ENCODE measurements at places on chromosomes 7 and 10.

GRCh38 chr10:5467634-5468255, 31.6 kb downstream of the CALML5 start:
- DNase-seq, result no peak

GRCh38 chr10:92091965-92092364, 168.4 kb downstream of the BTAF1 start:
- DNase-seq, result no peak

DNA sequence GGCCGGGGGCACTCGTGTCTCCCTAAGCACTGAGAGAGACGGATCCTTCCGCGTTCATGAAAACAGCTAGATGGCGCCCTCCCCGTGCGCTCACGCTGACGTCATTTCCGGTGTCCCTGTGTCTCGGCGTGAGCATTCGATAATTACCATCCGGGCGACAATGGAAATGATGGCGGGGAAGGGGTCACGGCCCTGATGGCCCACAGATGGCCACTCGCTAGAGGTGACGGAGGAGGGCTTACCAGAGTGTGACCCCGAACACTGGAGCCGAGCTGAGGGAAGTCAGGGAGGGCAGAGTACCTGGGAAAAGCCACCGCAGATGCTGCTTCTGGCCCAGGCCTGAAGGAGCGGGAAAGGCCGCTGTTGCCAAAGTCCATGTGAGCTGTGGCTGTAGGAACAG, 222.9 kb downstream of the TCERG1L start:
- no peak for DNase-seq

GRCh38 chr10:63013755-63014154, 119.4 kb upstream of the NRBF2 start:
- no peak for DNase-seq

- no peak for DNase-seq
These were observed 195.2 kb upstream of the KCND2 start for GRCh38 chr7:120077777-120078176.

DNA sequence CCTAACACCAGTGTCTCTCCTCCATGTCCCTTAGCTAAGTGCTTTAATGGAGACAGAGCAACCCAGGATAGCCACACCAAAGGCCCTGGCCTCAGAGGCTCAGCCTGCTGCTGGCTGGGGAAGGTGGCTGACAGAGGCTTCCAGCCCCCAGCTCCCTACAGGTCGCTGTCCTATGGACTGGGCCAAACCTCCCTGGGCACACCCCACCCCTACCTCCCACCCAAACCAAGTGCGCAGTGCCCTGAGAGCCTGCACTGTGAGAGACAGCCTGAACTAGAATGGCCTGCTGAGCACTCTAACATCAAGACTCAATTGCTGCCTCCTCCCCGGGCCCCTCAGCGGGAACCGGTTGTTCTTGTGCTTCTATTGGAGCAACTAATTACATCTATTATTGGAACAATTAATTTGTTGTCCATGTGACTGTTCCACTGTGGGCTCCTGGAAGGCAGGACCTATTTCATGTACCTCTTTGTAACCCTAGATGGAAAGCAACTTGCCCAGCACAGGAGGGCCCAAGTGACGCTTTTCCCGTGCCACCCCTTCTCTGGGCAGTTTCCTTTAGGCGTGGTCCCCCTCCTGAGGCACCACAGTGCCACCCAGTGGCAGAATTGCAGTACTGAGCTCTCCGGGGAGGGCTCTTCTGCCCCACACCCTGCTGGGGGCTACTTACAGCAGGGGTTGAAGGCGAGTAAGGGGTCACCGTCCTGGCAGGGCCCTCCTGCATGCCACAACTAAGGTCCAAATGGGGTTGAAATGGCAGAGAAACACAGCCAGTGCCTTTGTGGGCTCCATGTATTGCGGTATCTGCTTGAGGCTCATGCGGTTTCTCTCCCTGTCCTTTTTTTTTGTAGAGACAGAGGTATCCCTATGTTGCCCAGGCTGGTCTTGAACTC, 63.7 kb upstream of the WAPL start:
- DNase-seq, result peak; percentile 46

- DNase-seq, result no peak
These were observed 9.8 kb downstream of the DNAJB12 start for GRCh38 chr10:72344932-72345331.

DNA sequence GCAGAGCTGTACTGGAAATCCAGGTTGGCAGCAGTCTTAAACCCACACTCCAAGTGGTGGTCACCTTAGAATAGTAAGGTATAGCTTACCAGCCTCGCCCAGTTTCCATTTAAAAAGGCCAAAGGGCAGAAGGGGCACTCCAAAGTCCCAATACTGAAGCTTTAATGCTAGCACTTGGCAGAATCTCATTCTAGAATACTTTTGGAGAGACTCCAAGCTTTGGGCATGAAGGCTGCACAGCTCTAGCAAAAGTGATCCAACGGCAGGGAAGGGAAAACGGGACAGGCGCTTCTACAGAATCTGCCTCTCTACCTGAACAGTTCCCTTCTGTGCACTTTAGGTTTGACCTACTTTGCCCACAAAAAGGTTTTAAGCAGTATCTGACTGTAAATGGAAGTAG, 19.7 kb downstream of the SMURF1 start:
- no peak for DNase-seq

DNA sequence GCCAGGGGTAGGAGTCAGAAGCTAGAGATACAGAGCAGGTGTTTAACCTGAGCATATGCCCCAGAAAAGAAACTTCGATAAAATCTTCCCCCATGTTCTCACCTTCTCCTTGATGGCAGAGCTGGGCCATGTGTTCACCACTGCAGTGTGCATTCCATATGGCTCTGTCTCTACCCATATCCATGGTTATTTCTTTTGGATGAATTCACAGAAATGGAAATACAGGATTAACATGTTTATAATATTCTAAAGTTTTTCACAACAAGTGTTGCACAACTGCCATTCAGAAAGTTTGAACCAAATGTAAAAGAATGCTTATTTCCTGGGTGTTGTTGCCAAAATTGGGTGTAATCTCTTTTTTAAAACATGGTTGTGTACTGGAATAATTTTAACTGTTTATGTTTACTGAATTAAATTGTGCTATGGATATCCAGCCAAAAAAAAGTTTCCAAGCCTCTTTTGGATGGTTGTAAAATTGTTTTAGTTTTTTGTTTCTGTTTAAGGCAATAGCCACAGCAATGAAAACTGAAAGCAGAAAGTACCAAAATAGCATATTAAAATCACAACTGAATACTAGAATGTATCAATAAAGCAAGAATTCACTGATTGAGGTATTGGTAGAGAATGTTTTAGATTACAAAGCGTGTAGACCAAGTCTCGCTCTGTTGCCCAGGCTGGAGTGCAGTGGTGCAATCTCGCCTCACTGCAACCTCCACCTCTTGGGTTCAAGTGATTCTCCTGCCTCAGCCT, 19.9 kb upstream of the CCNY start:
- no peak for DNase-seq

GRCh38 chr7:50448823-50449222, 1.3 kb downstream of the FIGNL1 start:
- DNase-seq, result no peak

- no peak for DNase-seq
These were observed 40.6 kb downstream of the SYPL1 start for GRCh38 chr7:106071356-106071998.

- no peak for DNase-seq
These were observed 28.7 kb downstream of the PUS7 start for GRCh38 chr7:105493196-105493922.

DNA sequence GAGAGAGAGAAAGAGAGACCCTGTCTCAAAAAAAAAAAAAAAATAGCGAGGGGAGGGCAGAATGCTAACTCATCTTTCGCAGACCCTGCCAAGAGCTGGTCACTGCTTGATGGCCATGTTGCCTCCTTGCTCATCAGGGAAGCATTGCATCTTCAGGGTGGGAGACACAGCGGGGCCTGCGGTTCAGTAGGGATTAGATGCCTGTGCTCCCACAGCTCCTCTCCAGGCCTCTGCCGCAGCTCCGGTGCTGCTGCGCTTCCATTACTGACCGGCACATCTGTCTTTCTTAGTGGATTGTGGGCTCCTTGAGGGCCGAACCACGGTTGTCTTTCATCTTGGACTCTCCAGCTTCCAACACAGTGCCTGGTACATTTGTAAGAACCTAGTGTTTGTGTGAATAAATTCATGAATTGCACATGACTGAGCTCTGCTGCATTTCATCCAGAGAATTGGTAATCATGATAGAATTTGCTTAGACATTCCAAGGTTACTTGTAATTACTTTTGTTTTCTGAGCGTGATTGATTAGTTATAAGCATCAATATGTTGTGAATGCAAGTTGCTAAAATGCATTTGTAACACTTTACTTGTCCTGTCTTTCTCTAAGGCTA, 16.8 kb downstream of the HK1 start:
- no peak for DNase-seq

DNA sequence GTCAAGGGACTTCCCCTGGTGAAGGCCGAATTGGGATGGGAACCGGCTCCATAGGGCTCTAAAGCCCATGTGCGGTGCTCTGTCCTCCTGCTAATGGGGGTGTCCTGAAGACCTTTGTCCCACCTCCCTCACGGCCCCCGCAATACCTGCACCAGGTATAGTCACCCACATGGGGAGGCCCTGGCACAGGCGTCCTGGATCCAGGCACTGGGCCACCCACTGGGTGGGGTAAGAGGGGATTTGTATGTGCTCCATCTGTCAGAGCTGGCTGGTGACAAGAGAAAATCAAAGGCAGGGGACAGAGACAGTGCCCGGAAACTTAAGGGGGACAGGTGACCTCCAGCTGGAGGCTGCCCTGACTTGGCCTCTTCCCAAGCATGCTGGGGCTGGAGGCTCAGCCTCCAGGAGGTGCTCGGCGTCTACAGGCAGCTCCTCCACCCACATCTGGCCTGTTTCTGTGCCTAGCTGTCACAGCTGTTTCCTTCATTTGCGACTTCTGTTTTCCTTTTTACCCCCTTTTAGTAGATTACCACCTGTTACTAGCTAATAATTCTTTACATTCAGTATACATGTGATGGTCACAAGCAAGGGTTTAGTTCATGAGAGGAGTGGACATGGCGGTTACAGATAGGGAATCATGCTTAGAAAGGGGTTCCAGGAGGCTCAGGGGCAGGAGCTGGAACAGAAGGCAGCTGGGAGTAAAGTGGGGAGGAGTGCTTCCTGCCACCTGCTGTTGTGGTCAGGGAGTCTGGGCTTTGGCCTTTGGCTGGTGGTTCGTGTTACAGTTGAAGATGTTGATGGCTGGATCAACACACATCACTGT, 2.3 kb upstream of the CUZD1 start:
- no peak for DNase-seq

DNA sequence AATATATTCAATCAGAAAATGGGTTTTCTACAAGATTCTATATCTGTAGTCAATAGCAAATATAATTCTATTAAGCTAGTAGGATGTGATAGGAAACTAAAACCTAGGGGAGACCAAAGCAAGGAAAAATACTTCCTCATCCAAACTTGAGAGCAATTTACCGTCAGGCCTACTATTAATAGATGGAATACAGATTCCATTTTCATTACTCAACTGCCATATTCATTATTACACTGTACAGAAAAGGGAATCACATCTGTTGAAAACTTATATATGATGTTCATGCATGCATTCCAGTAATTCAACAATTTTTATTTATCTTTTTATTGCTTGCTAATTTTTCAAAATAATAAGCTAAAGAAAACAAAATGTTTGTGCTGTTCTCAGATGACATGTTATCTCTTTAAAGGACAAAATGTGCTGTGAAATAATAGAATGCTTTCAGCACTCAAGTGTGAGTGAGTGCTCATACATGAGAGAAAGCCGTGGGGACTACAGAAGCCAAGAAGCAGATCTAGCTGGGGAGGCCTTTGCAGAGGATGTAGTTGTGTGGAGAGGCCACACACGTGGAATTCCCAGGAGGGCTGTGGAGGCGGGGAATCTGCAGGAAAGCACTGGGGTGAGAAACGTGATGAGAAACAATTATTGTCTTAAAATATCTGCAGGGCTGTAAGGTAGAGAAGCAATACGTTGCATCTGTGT, 110.0 kb downstream of the EGFR start:
- no peak for DNase-seq

DNA sequence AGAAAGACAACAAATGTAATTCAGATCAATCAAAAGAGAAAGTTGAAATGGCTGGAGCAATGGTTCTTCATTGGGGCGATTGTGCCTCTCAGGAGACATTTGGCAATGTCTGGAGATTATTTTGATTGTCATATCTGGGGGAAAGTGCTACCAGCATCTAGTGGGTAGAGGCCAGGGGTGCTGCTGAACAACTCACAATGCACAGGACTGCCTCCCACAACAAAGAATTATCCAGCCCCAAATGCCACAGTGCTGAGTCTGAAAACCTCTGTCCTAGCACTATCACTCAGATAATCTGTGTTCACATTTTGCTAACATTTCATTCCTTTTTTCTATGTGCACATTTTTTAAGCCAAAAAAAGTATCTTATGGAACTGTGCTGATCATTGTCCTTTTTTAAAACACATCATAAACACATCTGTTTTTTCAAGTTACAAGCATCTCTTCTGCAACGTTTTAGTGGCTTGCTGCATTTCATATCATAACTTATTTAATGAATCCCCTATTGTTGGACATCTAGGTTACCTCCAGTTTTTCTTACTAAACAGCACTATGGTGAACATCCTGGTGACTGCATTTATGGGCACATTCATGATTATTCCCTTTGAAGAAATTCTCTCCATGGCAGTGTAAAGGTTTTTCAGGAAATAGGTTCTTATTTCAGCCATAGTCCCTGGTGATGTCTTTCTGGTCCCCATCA, 114.2 kb downstream of the C10orf105 start:
- DNase-seq, result no peak

DNA sequence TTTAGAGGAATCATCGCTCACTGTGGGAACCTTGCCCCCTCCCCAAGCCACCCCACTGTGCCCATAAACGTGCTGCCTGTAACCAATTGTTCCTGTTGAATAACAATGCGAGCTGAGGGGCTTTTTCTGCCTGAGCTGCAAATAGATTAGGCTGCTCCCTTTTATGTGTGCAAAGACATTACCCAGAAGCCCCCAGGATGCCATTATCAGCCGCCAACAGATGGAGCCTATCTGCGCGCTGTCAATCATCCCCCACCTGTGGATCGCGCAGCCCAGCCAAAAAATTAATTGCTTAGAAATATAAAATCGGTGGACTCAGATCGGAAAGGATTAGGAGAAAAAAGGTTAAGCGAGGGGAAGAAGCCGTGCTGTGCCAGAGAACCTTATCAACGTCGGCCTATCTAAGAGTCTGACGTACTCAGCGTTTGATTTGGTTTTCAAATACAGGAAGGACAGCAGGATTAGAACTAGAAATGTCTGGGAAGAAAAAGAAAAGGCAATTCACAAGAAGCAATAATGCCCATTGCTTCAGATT, 167.3 kb upstream of the MYO3A start:
- DNase-seq, result no peak

GRCh38 chr10:56116684-56117083, 244.4 kb downstream of the ZWINT start:
- no peak for DNase-seq

- peak; percentile 34 for DNase-seq
These were observed 123.4 kb downstream of the NT5C2 start for GRCh38 chr10:103069453-103070331.

Measured in stimulated activated CD8-positive, alpha-beta memory T cell treated with anti-CD3 and anti-CD28 coated beads, Interleukin-7, amount 100 ng/mL, for 48 hours (primary cell).